ENCODE measurements at places on chromosomes 2 and 18.

GRCh38 chr2:4122726-4123125, 419.4 kb downstream of the DCDC2C start:
- DNase-seq: no peak

DNA sequence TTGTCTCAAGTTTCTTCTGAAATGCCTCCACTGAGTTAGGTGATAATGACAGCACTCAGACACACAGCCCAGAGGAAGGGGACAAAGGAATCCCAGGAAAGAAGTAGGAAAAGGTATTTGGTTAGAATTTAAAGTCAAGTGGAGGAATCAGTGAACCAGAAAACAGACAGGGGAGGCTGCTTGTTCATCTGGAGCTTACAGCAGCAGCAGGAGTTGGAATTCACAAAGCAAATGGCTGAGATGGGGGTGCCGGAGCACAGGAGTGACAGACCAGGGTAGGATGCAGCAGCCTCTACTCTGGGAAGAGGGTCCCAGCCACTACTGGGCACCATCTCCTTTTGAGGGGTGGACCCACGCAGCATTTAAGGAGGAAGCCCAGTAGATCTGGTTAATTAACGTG, 104.8 kb downstream of the ST6GAL2 start:
- DNase-seq: no peak

- DNase-seq: no peak
Measured at GRCh38 chr18:59910967-59911366, 11.2 kb downstream of the PMAIP1 start.

GRCh38 chr2:164794432-164795231, 47.0 kb downstream of the COBLL1 start:
- DNase-seq: no peak

DNA sequence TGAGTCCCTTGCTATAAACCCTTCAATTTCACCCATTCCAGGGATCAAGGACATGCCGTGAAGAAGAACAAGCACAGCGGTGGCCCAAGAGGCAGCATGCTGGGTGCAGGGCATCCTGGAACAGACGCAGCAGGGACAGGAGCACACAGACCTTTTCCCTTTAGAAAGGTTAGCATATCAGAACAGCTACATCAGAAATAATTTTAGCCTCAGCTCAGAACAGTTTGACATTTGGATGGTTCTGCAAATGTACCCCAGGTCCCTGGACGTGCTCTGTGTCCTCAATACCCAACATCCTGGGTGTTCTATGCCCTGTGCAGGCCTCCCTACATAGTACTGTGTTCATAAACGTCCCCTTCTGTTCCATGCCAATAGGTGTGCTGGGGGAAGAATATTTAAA, 80.4 kb downstream of the MYOM1 start:
- DNase-seq: no peak

GRCh38 chr2:64754570-64754969, 100.9 kb upstream of the SERTAD2 start:
- DNase-seq: no peak

- no peak for DNase-seq
Measured at GRCh38 chr2:233179848-233180366, 71.6 kb upstream of the ATG16L1 start.
